ENCODE measurements at places on chromosomes 2 and 18.

GRCh38 chr18:45290364-45290763 lies 324.9 kb upstream of the SLC14A2 start:
- no peak for DNase-seq

GRCh38 chr2:177573120-177573519 lies 180.5 kb downstream of the AGPS start:
- DNase-seq = no peak

DNA sequence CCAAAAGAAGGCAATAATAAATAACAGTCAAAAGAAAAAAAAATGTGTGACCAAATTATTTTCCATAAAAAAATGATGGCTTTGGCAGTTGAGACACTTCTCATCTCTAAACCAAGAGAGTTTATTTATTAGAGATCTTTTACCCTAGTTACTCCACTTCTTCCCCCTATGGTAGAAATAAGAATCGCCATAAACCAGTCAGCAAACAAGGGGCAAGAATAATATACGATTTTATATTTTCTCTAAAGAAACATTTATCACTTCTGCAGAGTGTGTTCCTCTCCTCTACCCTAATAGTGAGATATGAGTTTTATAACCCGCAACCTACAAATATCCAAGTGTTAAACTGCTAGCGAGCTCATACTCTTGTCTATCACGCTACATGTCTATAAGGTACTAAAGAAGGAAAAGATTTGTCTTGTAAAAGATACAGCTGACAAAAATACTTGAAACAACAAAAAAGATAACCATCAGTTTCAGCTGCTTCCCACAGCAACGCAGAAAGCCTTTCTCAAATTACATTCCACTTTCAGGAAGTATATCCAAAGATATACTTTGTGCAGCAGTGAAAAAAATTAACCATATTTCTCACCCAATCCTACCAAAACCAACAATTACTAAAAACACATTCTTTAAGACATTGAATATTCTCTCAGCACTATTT lies 2.3 kb downstream of the RNF103 start:
- DNase-seq = no peak

GRCh38 chr18:68299906-68300305 lies 415.0 kb downstream of the TMX3 start:
- DNase-seq = no peak

- no peak for DNase-seq
Measured at GRCh38 chr2:149430743-149431736, 100.7 kb downstream of the LYPD6 start.

GRCh38 chr2:237873897-237874551 lies 14.6 kb downstream of the RAMP1 start:
- DNase-seq = no peak

DNA sequence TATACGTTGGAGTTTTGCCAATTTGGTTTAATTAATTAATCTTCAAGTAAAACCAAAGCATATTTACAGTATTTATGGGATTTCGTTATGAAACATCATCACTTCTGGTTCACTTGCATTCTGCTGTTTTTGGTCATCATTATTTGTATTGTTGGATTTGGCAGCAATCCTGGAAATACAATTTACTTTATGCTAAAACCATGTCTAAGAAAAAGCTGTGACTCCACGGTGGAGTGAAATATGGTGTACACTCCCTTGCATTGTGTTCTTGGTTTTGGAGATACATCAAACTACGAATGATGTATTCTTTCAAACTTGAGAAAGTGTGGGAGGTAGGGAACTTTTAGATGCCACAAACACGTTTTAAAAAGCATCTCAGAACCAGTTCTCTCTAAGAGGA lies 106.4 kb downstream of the CTAGE1 start:
- no peak for DNase-seq

DNA sequence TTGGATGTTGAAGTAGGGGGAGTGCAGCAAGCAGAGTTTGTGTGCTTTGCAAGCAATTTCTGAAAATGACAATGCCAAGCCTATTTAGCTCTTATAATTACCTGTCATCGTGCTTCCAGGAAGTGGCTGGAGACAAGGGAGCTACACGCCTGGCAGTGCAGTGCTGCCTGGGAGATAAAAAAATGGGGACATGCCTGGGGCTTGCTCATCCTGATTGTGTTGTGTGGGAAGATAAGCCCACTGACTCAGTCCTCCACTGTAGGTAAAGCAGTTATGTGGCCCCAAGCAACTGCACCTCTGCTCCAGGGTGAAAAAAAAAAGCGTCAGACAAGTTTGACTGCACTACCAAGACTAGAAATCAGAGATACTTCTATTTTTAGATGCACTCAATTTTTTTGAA lies 396.9 kb upstream of the NXPH2 start:
- no peak for DNase-seq

GRCh38 chr2:37085731-37086147 lies 1.4 kb downstream of the GPATCH11 start:
- no peak for DNase-seq

DNA sequence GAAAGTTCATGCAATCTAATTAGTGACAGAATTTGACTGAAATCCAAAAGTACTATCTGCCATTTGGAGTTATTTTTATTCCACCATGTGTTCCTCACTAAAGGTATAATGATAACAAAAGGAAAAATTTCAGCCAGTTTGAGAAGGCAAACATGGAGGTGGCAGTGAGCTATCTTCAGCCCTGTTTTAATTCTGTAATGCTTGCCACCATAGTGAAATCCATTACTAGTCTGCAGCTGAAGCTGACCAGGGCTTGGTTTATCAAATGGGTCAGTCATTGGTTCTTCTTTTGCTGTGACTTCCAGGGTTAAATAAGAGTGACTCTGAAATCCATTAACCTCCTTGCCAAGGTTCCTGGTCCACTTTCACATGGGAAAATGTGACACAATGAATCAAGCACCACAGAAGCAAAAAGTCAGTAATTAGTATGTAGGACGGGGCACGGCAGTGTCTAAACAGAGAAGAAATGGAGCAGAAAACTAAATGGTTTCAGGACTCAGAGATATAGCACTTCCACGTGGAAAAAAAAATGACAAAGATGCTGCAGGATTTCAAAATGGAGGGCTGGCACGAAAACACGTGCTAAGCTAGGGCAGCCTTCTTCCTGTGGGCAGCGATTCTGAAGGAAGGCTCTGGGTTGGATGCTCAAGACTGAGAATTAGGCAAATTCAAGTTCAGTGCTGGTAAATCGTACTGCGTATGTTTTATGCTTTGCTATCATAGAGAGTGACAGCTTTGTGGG lies 87.2 kb downstream of the EPHA4 start:
- DNase-seq = no peak

- no peak for DNase-seq
Measured at GRCh38 chr2:164257742-164258141, 363.5 kb downstream of the GRB14 start.

GRCh38 chr2:151354807-151355206 lies 2.6 kb upstream of the TNFAIP6 start:
- no peak for DNase-seq

Data from stimulated activated CD8-positive, alpha-beta memory T cell treated with anti-CD3 and anti-CD28 coated beads, Interleukin-4, amount 100 ng/mL, for 24 hours (primary cell).